Sigmoid colon (tissue), 7 donors: ENCODE measurements at places on chromosomes 5 and 9. TPM values are rescaled to one million over a fixed set of nuclear protein-coding genes. Genes with fewer than 3 reads are reported as not detected.

- DNase-seq = no peak
Measured at GRCh38 chr9:18971404-18971803, 61.6 kb downstream of the SAXO1 start.

DNA sequence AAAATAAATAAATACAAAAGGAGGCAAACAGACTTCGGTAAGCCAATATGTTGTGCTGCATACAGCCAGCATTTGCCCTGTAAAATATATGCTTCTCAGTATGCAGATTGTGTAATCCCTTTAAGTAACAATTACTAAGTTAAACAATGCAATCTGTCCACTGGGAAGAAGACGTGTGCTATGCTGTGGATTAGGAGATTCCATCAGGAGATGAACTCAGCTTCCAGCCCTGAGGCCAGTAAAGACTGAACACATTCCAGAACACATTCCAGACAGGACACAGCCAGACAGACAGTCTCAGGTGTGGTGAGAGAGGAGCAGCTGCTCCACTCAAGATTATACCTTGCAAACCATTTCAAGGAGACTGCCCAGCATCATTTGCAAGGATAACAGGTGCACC, 97.8 kb downstream of the MPDZ start:
- DNase-seq = no peak

DNA sequence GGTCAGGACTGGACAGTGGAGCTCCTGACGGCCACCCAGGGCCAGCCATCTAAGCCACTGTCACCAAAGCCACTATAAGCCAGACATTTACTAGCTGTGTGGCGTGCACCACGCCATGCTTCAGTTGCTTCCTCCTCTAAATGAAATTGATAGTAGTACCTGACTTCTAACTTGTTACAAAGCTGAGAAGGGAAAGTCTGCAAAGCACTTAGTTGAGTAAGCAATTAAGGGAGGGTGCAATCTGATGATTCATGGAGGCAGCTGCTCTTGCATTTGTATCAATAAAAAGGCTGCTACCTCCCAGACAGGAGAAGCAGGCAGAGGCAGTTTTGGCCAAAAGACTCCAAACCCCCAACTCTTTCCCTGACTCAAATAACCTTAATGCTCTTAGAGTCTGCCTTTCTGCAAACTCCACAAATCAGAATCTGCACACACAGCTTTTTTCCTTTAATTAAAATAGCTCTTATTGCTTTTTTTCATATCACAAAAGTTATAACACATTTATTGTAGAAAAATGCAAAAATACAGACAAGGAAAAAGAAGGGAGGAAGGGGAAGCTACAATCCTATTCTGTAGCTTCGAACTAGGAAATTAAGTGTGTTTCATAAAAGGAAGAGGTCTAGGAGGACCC, 19.3 kb upstream of the RAPGEF1 start:
- no peak for DNase-seq

FUT7 gene
- not detected for polyA plus RNA-seq

DNA sequence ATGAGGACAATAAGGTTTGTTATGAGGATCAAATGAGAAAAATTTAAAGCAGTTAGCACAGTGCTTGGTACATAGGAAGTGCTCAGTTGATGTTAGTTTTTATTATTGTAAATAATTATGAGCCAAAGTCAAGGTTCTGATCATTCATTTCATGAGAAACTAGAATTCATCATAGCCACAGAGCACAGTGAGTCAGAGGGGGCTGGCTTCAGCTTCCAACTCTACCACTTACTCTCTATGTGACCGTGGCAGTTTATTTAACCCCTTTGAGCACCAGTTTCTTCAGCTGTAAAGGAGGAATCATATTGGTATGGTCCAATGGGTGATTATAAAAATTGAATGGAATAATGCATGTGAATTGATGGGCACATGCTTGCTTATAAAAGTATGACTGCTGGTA, 39.4 kb downstream of the KLHL3 start:
- no peak for DNase-seq

RASEF gene
- polyA plus RNA-seq = 24.0 TPM

FOXI1 gene
- polyA plus RNA-seq = not detected

GRCh38 chr9:36258996-36259533, 817 bp upstream of the GNE start:
- DNase-seq = peak; percentile 67

GRCh38 chr5:152474961-152475360, 69.9 kb upstream of the NMUR2 start:
- no peak for DNase-seq

HEMGN gene
- not detected for polyA plus RNA-seq

DNA sequence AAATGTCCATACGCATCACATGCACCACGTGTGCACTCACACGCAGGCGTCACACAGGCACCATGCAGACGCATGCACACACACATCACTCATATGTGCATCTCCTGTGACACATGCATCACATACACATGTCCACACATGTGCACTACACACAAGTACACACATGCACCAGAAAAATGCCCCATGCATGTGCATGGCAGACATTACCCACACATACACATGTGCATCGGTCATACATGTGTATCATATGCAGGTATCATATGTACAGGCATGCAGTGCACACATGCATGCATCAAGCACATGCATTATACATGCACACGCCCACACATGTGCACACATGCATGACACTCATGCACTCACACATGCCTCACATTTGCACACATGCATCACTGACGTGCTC, 26.1 kb downstream of the ADAMTS2 start:
- DNase-seq = peak; percentile 33

GRCh38 chr9:6055216-6055615, 39.8 kb upstream of the RANBP6 start:
- DNase-seq = no peak
